Stomach (tissue), 19 donors: ENCODE measurements at places on chromosomes 4 and X. TPM values are rescaled to one million over a fixed set of nuclear protein-coding genes. Genes with fewer than 3 reads are reported as not detected.

GRIA3 gene
- total RNA-seq, result not detected

GLRB gene
- total RNA-seq, result 5.3 TPM

SGMS2 gene
- 79.3 TPM for total RNA-seq

SCML1 gene
- total RNA-seq, result 28.1 TPM

GIMD1 gene
- not detected for total RNA-seq

UGT2B10 gene
- not detected for total RNA-seq

GAGE12F gene
- total RNA-seq, result not detected

PPA2 gene
- 473 TPM for total RNA-seq

GPR34 gene
- 0.45 TPM for total RNA-seq
